Mammary epithelial cell (primary cell): ENCODE measurements at places on chromosomes 13 and 19. TPM values are rescaled to one million over a fixed set of nuclear protein-coding genes. Genes with fewer than 3 reads are reported as not detected.

The DZIP1 gene
- polyA plus RNA-seq, result 8.0 TPM

The PLIN5 gene
- not detected for polyA plus RNA-seq

The BCL3 gene
- polyA plus RNA-seq, result 4.1 TPM

The SYNGR4 gene
- polyA plus RNA-seq, result not detected

The CEBPA gene
- 1.1 TPM for polyA plus RNA-seq

The CGB8 gene
- polyA plus RNA-seq, result not detected

The KLK4 gene
- polyA plus RNA-seq, result not detected

The MUC16 gene
- 0.01 TPM for polyA plus RNA-seq

The PRX gene
- polyA plus RNA-seq, result 0.42 TPM

The KLF5 gene
- polyA plus RNA-seq, result 162 TPM

The OR10H2 gene
- not detected for polyA plus RNA-seq

The CACNG7 gene
- not detected for polyA plus RNA-seq

The ERICH6B gene
- not detected for polyA plus RNA-seq

The PGLYRP2 gene
- not detected for polyA plus RNA-seq

The WBP4 gene
- 5.2 TPM for polyA plus RNA-seq

The FAM83E gene
- polyA plus RNA-seq, result 0.07 TPM

The ZNF541 gene
- polyA plus RNA-seq, result not detected

The ZNF491 gene
- 0.08 TPM for polyA plus RNA-seq

The IRF3 gene
- 67.8 TPM for polyA plus RNA-seq

The MYO1F gene
- 0.02 TPM for polyA plus RNA-seq

The GTPBP3 gene
- polyA plus RNA-seq, result 12.5 TPM

The ZNF350 gene
- polyA plus RNA-seq, result 3.0 TPM

The OR10H1 gene
- 0.02 TPM for polyA plus RNA-seq

The FGF9 gene
- not detected for polyA plus RNA-seq

The ICAM1 gene
- 2.1 TPM for polyA plus RNA-seq

The CNMD gene
- polyA plus RNA-seq, result not detected
